ENCODE measurements at places on chromosomes 5 and 9.

GRCh38 chr5:6590581-6590980 is 42.3 kb downstream of the NSUN2 start:
- DNase-seq: no peak

DNA sequence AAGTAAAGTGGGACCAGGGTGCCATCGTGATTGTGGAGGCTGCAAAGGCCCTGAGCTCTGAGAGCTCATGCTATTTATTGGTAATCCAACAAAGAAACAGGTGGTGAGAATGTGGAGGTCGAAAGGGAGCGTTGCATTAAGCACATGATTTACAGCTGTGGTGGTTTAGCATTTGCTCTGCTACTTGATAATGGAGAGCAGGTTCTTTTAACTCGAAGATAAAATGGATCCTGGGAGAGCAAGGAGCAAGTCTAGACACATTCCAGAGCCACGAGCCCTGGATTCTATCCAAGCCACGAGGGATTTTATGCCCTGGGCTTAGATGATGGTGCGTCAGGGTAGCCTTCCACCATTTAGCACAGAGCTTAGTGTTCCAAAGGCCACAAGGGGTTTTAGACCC is 1710.1 kb upstream of the CDH9 start:
- no peak for DNase-seq

- no peak for DNase-seq
These were observed 121.2 kb upstream of the ADAMTSL1 start for GRCh38 chr9:18352711-18353110.

- no peak for DNase-seq
These were observed 3.6 kb downstream of the SUSD3 start for GRCh38 chr9:93061791-93062763.

DNA sequence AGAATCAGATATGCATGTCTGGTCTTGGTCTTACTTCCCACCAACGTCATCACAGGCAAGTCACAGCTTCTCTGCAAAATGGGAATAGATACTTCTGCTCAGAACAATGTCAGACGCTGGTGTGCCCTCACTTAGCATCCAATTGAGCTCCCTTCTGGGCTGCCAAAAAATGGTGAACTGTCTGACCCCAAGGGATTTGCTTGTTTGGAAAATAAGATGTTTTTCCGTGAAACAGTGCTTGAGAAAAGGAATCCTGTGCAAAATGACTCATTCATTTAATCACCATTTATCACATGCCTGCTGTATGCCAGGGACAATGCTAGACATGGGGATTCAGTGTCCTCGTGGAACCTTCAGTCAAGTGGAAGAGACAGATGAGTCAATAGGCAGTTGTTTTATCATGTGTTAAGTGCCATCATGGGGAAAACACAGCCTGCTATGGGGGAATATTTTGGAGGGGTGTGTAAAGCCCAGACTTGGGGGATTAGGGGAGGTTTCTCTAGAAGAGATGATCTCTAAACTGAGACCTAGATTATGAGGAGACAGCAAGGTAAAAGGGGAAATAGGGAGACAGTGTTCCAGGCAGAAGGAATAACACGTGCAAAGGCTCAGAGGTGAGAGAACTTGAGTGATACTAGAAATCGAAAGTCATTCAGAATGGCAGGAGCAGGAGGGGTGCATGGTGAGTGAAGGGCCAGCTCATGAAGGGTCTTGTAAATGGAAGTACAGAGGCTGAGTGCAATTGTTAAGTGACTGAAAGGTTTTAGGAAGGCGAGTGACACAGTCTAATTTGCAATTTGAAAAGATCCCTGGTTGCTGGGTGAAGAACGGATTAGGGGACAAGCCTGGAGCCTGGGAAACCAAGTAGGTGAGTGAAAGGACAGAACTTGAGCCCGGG is 3.9 kb downstream of the NIPAL4 start:
- DNase-seq: no peak

GRCh38 chr9:127451858-127452656 is 747 bp downstream of the LRSAM1 start:
- DNase-seq: no peak

DNA sequence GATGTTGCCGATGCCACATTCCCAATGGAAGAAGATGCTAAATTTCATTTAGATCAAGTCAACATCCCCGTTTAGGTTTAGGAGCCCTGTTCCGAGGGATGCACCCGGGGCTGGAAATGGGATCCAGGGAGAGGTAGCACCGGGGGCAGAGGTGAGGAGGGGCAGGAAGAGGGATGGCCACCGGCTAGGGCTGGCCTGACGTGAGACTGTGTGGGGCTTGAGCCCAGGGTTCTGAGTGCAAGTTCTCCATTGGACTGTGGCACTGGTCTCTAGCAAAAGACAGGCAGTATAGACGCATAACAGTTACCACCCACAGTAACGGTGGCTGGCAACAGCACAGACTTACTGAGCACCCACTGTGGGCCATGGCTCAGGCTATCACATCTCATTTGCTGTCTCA is 209.0 kb upstream of the MVB12B start:
- no peak for DNase-seq

DNA sequence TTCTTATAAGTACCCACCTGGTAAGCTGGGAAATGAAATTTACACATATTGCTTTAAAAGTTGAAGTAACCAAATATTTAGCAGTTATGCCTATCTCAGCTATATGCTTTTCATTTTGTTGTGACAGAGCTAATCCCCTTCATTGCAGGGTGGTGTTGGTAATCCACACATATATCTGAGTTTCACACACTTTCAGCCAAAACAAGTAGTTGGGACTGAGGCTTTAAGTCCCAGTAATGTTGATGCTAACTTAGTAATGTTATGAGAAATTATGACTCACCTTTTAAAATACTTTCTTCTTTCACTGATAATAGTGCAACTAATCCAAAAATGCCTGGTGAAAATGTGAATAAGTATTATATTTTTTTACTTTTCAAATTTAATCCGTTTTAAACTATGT is 19.2 kb upstream of the RICTOR start:
- DNase-seq: no peak

- DNase-seq: no peak
These were observed 15.2 kb upstream of the RHOBTB3 start for GRCh38 chr5:95715799-95716461.

- no peak for DNase-seq
These were observed 38.9 kb upstream of the TRAF1 start for GRCh38 chr9:120965344-120966012.

GRCh38 chr5:61609840-61610677 is 278.0 kb downstream of the ZSWIM6 start:
- no peak for DNase-seq

DNA sequence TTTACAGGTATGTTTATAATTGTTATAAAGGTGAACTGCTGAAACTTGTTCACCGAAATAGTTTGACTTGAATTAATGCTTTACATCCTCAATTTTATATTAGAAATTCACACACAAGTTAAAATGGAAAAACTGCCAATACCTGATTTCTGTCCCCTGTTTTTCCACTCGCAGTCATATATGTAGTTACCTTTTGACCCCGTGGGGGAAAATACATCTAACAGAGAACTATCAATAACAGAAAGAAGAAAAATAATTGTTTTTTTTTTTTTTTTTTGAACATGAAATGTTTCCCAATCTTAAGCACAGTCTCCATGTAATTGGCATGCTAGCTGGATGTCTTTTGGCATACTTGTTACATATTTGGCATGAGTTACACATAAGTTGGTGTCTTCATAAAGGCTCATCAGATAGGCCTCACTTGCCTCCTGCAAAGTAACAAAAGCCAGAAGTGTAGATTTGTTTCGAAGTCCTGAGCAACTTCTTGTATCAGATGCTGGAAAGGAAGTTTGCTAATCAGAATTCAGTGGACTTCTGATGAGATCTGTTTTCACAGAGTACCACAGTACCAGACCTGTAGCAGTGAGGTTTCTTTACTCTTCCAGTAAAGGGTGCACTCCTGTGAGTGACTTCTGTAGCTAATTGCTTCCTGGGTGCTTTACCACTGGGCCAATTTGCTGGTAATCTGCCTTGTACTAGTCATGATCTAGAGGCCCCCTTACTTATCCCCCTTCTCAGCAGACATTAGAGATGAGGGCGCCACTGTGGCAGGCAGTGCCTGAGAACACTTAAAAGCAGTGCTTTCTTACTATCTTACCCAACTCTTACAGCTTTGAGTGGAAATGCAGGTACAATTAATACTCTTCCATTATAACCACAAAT is 36.2 kb upstream of the CXXC5 start:
- no peak for DNase-seq

- no peak for DNase-seq
These were observed 5.8 kb upstream of the PPARGC1B start for GRCh38 chr5:149724130-149724840.

GRCh38 chr5:176740702-176741496 is 69.5 kb upstream of the UNC5A start:
- DNase-seq: no peak

- no peak for DNase-seq
These were observed 714.6 kb downstream of the CDH9 start for GRCh38 chr5:26323794-26324193.

DNA sequence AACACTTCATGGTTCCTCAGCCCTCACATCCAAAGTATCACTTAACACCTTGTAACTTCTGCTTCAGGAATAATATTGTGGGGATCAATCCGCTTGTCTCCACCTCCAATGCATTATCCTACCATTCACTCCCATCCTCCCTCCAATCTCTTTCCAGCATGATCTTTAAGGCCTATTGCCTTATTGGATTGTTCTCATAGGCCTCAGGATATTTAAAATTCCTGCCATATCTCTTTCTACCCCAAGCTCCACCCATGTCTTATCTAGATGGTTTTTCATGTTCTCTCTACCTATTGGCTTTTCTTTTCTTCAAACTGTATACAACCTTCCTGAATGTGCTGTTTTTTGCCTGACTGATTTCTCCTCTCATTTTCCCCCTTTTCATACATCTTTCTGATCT is 7.2 kb downstream of the KDM4C start:
- DNase-seq: no peak

DNA sequence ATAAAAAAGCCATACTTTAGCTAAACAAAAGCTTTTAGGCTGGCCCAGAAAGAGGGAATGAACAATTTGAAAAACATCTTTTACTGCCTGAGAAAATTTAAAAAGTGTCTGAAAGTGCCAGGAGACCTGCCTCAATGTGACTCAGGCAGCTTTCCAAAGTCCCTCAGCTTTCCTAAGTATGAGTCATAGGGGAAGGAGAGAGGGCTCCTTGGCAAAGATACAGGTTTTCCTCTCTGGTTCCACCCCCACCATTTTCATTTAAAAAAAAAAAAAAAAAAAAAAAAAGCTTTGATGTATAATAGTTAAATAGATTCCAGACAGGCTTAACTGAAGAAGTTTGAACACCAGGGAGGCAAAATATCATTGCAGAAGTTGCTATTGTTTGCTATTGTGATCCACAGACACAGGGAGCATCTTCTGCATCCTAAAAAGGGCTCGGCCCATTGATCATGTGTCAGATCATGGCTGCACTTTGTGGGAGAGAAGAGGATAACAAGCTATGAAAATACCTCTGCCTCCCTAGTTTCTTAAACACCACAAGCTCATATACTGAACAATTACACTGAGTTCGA is 71.5 kb downstream of the MRPS27 start:
- DNase-seq: no peak

- no peak for DNase-seq
These were observed 58.6 kb upstream of the CNOT6 start for GRCh38 chr5:180435594-180435993.

GRCh38 chr9:111064160-111064837 is 26.0 kb upstream of the LPAR1 start:
- no peak for DNase-seq

GRCh38 chr9:121201045-121201737 is 478 bp downstream of the RAB14 start:
- DNase-seq: no peak

DNA sequence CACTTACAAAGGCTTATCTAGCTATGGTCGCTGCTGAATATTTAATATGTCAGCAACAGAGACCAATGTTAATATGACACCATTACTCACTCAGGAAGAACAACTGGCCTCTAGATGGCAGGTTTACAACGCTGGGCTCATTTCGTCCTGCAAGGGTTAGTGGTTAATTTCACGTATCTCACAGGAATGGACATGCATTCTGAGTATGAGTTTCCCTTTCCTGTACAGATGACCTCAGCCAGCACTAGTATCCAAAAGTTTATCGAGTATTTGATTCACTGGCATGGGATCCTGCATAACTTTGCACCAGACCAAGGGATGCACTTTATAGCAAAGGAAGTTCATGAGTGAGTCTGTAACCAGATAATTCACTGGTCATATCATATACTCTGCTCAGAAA is 8.7 kb upstream of the TRPC7 start:
- no peak for DNase-seq

DNA sequence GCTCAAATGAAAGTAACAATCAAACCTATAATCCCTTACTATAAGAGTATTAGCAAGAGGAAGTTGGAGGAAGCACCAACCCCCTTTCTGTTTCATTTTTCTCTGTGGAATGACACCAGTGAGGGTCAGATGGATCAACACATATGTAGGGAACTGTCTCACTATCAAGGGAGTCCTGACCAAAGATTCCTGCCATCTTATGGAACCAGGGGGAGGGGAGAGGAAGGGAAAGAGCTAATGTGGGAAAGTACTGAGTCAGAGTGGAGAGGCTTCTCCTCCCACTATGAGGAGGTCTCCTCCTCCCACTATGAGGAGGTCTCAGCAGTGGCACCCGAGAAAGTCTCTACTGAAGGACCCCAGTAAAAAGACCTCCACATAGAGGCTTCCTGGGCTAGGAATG is 73.3 kb upstream of the PCSK1 start:
- DNase-seq: no peak

GRCh38 chr9:99173570-99174504 is 47.9 kb downstream of the ALG2 start:
- DNase-seq: no peak

DNA sequence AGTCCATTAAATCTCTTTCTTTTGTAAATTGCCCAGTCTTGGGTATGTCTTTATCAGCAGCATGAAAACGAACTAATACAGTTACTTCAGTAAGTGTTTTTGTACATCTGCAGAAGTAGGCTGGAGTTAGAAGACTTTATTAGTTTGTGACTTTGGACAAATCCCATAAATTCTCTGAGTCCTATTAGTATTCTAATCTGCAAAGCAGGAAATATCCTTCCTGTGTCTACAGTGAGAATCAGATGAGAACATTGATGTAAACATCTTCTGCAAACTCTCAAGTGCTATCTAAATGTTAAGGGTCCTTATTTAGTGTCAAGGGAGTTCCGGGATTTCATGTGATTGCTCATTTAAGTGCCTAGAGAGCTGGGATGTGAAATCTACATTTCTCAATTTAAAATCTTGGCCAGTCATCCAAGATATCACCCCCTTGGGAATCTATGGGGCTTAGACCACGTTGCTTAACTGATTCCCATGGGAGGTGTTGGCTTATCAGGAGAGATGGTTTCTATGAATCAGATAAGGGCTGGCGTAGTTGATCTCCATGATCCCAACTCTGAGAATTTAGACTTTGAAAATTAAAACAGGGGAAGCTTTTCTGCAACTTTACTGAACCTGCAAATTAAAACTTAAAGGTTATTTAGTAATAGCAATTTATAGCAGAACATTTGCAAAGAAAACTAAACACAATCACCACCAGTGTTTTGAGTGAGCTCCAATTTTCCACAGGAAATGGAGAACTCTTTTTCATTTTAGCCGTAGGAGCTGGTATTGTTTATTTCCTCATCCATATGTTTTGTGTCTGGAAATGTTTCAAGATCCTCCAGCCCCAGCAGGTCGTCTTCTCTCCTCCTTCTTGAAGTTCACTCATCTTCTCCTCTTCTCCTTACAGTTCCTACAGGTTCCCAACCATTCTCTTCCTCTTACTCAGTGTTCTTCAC is 241.6 kb upstream of the CD180 start:
- DNase-seq: no peak

GRCh38 chr9:91495450-91495849 is 71.8 kb upstream of the NFIL3 start:
- no peak for DNase-seq
